COR-L47 (cell line): ENCODE measurements at places on chromosomes 3 and 15.

DNA sequence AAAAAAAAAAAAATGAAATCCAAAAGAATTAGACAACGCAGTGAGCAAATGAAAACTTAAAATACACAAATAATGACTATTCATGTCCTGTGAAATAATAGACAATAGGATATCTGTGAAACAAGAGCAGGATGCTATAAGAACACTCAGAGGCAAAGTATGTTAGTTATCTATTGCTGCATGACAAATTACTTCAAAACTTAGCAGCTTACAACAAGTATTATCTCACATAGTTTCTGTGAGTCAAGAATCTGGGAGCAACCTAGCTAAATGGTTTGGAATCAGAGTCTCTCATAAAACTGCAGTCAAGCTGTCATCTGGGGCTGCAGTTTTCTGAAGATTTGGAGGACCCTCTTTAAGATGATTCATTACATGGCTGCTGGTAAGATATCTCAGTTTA is 36.5 kb upstream of the ZMAT3 start:
- DNase-seq, result no peak

GRCh38 chr3:57872606-57873005 is 116.5 kb downstream of the SLMAP start:
- DNase-seq, result no peak

DNA sequence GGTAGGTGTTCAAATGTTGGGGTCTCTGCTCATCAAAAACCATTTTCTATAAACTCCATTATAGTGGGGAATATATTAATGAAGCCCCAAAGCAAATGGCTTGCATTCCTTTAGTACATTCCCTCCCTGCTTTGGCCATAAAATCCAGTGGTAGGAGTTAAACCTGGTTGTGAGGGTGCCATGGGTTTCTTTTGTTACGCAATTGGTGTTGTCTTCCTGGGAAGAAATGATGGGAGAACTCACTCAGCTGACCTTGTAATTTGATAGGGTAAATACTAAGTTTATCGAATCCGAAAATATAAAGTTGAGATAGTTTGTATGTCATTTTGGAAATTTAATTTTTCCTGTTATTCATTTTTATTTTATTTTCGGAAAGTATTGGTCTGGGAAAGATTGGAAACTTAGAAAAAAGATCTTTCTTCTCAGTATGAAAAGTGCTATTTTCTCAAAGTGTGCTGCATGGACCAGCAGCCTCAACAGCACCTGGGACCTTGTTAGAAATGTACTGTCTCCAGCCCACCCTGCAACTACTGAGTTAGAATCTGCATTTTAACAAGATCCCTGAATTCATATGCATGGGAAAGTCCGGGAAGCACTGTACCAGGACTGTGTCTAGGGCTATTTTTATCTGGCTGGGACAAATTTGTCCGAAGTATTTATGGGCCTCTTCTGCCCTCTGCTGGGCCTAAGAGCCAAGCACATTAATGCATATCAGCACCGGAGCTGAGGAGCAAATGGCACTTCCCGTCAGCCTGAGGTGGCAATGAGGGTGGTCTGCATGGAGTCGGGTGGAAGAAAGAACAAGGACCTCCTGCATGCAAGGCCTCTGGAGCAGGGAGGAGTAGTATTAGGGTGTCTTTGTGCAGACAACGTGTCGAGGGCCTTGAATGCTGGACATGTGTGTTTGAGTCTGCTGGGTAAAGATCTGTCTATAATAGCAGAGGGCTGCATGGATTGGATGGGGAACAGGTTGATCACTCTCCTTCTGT is 54.7 kb downstream of the FAM81A start:
- peak; percentile 53 for DNase-seq

DNA sequence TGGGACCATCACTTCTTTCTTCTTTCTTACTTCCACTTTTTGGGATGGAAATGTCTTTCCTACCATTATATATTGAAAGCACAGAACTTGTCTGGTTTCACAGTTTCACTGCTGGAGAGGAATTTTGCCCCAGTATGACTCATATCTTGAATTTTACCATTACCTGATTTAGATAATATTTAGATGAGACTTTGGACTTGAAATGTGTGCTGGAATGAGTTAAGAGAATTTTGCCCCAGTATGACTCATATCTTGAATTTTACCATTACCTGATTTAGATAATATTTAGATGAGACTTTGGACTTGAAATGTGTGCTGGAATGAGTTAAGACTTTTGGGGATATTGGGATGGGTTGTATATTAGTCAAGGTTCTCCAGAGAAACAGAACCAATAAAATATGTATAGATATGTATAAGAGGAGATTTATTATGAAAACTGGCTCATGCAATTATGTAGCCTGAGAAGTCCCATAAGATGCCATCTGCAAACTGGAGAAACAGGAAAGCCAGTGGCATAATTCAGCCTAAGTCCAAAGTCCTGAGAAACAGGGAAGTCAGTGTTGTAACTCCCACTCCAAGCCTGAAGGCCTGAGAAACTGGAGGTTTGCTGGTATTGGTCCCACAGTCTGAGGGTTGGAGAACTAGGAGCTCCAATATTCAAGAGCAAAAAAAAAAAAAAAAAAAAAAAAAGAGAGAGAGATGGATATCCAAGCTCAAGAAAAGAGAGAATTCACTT is 1029.2 kb downstream of the EPHA3 start:
- no peak for DNase-seq

DNA sequence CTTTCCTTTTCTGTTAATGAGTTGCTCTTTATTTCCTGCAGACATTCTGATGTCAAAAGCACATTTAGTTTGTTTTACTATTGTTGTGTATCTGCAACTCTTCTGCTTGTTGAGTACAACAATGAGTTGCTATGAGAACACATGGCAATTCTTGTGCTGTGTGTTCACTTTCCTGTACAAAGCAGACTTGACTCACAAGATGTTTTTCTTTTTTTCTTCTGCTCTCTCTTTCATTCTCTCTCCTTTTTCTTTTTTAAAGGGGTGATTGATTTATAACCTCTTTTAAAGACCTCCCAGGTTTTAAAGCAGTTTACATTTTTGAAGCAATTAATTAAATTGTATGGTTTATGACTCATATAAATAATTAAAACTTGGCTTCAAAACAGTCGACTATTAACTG is 31.6 kb upstream of the ABHD10 start:
- DNase-seq, result no peak

DNA sequence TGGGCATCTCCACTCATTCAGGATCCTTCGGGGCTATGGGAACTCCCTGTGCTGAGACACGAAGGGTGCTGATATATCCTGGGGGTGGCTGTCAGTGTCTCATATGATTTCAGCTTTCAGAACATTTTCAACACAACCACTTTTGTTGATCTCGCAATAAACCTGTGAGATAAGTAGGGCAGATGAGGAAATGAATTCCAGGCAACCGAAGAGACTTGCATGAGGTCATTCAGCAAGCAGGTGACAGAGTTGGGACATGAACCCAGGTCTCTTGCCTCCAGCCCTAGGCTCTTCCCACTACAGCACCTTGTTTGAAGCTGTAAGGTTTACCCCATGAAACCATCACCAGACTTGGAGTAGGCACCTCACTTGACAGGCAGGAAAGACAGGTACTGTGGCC is 16.6 kb downstream of the DUOX1 start:
- no peak for DNase-seq

GRCh38 chr3:16528106-16528505 is 14.6 kb upstream of the RFTN1 start:
- no peak for DNase-seq

DNA sequence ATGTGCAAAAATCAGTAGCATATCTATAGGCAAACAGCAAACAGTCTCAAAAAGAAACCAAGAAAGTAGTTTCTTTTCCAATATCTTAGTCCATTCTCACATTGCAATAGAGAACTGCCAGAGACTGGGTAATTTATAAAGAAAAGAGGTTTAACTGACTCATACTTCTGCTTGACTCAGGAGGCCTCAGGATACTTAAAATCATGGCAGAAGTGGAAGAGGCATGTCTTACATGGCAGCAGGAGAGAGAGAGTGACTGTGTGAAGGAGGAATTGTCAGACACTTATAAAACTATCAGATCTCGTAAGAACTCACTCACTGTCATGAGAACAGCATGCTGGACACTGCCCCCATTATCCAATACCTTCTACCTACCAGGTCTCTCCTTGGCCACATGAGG is 327.9 kb upstream of the EPHA3 start:
- no peak for DNase-seq

DNA sequence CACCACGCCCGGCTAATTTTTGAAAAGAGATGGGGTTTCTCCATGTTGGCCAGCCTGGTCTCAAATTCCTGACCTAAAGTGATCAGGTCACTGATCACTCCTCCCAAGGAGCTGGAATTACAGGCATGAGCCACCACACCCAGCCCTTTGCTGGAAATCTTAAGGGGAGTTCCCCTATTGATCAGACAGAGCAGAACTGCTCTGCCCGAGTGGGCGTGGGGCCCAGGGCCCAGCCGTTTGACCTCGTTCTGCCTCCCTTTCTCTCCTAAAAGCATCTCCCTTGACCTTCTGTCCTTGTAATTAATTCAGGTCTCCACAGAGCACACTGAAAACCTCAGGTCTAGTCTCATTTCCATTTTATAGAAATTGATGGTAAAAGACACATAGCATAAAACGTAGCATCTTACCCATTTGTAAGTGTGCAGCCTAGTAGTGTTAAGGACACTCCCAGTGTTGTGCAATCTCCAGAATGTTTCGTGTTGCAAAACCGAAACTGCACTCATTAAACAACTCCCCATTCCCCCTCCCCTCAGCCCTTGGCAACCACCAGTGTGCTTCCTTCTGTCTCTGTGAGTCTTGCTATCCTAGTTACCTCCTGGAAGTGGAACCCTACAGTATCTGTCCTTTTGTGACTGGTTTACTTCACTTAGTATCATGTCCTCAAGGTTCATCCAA is 89.3 kb downstream of the SLCO3A1 start:
- peak; percentile 34 for DNase-seq

- no peak for DNase-seq
Observed at GRCh38 chr15:39462691-39463090, 118.2 kb upstream of the THBS1 start.

- DNase-seq, result no peak
Observed at GRCh38 chr15:47523681-47524475, 193.4 kb upstream of the SEMA6D start.

DNA sequence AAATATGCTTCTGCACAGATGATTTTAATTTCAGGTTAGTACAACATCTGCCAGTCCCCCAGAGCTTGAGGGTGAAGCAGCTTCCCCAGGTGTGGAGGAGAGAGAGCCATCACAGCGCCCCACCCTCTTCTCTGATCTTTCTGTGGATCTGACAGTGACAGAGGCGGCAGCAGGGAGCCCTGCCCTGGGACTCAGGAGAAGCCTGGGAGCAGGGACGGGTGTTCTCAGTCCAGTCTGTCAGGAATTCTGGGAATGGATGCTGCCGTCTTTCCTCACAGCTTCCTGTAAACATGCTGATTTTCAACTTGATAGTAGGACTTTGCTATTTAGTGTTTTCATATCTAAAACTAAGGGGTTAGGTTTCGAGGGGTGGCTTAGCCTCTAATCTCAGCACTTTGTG is 11.4 kb upstream of the RAB8B start:
- peak; percentile 57 for DNase-seq

DNA sequence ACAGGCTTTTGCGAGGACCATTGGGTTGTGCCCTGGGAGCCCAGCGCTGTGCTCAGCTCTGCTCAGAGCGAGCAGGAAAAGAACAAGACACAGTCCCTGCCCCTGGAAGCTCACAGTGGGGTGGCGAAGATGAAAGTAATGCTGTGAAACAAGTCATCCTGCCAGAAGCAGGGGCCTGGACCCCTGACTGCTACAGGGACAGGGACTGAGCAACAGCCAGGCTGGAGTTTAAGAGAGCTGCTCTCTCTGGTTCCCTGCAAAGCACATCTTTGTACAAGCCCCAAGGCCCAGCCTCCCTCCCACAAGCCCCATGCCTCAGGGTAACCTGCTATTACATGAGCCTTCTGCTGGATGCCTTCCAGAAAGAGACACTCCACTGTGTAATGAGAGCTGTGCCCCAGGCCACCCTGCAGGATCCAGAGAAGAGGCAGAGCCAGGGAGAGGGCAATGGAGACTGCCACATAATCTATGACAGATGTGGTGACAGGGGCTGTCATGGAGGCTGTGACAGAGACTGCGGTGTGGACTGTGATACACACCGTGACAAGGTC is 7.1 kb upstream of the HCN4 start:
- peak; percentile 89 for DNase-seq

DNA sequence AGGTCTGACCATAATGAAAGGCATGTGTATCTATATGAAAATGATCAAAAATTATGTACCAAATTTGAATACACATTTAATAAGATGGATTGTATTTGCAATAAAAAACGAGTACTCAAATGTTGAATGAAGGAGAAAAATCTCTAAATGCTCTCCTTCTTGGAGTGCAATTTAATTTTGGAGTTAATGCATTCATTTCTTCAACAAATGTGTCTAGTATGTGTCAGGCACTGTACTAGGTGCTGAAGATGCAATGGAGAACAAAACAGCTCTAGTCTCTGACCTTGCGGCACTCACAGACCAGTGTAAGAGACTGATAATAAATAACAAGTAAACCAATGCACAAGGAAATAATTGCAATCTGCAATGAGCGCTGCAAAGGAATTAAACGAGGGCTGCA is 28.8 kb downstream of the CA12 start:
- DNase-seq, result no peak

GRCh38 chr15:68734881-68735280 is 85.8 kb downstream of the ANP32A start:
- no peak for DNase-seq

GRCh38 chr3:139694542-139694941 is 16.8 kb upstream of the NMNAT3 start:
- no peak for DNase-seq

- DNase-seq, result no peak
Observed at GRCh38 chr3:144350125-144350524, 378.5 kb downstream of the DIPK2A start.

GRCh38 chr3:79012946-79013362 is 754.8 kb downstream of the ROBO1 start:
- no peak for DNase-seq

DNA sequence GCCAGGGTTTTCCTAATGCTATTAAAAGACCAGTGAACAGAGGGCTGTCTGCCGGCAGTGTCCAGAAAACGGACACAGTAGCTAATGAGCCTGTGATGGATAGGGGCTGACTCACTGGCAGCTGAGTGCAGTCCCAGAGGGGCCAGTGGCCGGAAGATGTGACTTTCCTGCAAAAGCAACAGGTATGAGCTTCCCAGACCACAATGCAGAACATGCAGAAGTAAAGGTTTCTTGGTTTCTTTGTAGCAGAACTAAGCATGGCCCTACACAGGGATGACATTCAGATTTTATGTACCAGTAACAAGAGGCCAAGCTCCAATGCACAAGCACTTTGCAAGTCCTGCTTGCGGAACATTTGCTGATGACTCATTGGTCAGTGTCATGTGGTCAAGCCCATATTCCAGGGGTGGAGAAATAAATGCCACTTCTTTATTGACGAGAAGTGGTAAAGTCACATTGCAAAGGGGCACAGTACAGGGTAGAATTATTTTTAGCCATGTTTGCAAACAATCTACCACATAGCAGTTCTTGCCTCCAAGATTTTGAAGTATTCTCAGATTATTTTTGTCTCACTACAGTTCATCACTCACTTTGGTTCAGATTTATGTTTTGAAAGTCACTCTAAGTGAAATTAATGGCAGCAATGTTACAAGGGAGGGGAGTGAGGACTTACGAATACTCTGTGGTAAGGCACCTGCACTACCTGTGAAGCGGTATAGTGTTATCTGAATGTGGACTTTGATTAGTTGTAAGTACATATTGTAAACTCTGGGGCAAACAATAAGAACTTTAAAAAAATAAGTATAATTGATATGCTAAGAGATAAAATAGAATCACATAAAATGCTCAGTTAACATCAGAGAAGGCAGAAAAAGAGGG is 263.3 kb downstream of the ABHD5 start:
- DNase-seq, result no peak
